ENCODE measurements at places on chromosomes 3 and 15.

DNA sequence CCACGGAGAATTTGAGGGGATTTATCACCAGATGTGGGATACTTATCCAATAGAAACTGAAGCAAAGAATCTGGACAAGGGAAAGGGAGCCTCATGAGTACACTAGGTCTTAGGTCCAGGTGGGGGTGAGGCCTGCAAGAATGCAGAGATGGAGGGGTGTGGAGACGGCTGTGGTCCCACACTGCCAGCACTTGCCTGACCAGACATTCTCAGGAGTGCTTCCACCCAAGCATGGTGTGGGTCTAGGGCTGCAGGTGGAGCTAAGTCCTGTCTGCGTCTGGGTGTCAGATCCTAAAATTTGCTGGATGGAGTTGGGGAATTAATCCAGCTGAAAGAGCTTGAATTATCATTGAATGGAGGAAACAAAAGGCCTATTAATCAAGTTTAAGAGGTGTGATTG, 14.4 kb downstream of the PML start:
- DNase-seq = no peak

DNA sequence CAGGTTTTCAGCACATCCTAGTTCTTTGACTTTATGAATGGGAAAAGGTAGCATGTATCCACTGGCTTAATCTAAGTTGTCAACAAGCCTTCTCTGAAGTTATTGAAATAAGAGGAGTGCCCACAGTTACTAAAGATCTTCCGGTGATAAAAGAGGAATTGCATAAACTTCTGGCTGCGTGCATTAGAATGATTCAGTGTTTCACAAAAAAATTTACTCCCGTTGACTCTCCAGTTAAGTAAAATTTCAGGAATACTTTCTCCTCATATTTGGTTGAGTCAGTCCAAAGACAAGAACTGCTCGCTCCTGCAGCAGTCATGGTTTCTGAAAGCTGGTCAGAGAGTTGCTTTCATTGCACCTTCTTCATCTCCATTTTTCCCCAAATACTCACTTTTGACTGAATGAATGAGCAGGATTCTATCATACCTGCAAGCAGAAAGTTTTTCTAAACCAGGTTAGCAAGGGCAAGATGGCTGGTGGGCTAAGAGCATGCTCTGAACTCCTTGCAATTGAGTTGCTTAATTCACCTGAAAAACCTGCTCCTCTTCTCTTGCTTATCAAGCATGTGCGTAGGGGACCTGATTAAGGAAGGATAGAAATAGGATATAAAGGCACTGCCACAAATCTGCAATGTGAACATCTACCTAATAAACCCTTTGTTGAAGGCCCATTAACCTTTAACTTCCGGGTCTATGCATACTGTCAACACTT, 64.2 kb upstream of the TIMP4 start:
- no peak for DNase-seq

- DNase-seq = no peak
Measured at GRCh38 chr3:45892161-45892560, 5.8 kb downstream of the CCR9 start.

DNA sequence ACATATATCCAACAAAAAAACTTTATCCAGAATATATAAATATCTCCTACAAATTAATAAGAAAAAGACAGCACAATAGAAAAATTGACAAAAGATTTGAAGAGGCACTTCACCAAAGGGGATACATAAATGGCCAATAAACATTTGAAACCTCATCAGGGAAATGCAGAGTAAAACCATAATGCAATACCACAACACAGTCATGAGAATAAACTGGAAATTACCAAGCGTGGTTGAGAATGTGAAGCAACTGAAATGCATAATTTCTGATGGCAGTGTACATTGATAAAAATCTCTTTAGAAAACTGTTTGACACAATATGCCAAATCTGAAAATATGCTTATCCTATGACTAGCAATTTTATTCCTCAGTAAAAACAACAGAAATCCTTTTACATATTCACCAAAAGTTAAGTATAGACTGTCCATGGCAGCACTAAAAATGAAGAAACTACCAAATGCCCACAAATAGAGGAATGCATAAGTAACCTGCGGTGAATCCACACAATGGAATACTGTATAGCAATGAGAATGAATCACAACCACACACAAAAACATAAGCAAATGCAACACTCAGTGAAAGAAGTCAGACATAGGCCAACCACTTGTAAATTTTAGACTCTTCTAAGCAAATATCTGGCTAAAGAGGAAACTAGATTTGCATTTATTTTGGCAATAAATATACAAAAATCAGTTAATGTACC, 7.9 kb downstream of the LYZL4 start:
- DNase-seq = no peak

DNA sequence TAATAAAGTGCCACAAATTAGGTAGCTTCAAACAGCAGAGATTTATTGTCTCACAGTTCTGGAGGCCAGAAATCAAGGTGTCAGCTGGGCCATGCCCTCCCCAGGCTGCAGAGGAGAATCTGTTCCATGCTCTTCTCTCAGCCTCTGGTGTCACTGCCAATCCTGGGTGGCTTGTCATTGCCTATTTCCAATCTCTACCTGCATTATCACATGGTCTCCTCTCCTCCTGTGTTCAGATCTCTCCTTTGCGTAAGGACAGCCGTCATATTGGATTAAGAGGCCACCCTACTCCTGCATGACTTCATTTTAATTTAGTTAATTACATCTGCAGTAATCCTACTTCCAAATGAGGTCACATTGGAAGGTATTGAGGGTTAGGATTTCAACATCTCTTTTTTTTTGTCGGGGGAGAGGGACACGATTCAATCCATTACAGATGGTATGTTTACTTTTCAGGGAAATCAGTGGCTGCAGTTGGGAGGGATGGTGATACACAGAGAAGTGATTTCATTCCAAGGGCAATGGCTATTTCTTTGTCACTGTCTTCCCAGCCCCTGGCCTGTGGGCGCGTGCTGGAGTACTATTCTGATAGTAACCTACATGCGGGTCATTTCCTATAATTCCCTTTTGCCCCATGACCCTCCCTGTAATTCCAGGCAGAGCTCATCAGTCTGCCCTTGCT, 169.4 kb downstream of the MINAR1 start:
- no peak for DNase-seq

GRCh38 chr3:174156200-174156599, 702.9 kb upstream of the NAALADL2 start:
- DNase-seq = no peak

- DNase-seq = no peak
Measured at GRCh38 chr3:30308131-30308530, 298.3 kb upstream of the TGFBR2 start.
